ENCODE measurements at places on chromosomes 6 and 20.
A peak's percentile ranks its signal among the peaks of the same experiment; 100 is the strongest.

DNA sequence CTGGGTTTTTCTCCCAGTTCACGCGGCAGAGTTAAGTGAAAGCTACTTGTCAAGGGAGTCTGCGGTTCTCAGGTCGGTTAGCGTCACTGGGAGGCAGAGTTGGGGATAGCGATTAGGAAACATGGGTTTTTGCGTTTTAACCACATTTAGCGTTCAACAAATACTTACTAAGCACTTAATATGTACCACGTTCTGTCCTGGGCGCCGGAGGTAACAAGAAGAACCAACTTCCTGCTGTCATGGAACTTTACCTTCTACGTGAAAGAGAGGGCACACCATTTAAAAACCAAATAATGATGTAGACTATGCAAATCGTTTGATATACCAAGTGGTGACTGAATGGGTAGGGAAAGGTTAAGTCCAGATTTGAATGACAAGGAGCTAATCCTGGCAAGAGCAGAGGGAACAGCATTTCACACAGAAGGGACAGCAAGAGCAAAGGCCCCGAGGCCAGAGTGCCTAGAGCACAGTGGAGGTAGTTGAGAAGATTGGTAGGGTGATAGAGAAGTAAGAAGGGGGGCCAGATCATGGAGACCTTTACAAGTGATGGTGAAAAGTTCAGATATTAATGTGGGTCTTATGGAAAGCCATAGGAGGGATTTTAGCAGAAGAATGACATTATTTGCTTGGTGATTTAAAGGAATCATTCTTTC lies 744 bp downstream of the RIOK1 start:
- DNase-seq, result no peak

- no peak for DNase-seq
Observed at GRCh38 chr20:14342918-14343317, 5.5 kb upstream of the FLRT3 start.

GRCh38 chr20:10448270-10449156 lies 13.4 kb downstream of the SLX4IP start:
- no peak for DNase-seq

DNA sequence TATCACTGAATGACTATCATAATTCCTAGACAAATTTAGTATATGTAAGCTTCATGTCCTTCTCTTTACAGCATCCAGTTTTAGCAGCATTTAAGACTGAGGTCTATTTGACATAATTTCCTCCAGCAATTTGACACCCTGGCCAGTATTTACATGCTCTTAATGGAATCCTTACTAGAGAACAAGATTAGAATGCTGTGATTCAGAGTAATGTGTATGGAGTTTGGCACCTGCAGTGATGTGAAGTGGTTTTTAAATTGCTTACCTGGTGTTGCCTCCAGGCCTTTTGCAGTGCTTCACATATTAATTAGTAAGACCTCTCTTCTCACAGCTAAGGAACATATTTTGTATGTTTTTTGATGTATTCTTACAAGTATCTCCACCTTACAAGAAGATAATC lies 9.8 kb downstream of the NKX2-4 start:
- DNase-seq, result peak; percentile 15

- DNase-seq, result no peak
Observed at GRCh38 chr6:136467186-136467585, 83.0 kb downstream of the MAP7 start.

- DNase-seq, result no peak
Observed at GRCh38 chr6:139346392-139346791, 28.1 kb downstream of the CITED2 start.

DNA sequence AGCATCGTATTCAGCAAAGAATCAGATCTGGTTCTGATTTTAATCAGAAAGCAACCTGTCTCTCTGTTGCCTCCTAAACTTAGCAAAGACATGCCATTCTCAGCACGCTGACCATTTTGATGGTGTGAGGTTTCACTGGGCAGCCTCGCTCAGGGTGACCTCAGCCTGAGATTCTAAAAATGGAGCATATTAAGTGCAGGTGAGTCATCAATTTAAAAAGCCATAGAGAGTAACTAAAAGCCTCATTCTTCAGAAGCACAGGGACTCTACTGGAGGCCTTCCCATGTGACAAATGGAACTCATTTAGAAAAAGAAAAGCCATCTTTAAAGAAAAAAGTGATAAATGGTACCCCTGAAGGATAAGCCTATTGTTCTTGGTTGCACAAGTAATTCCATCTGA lies 91.3 kb downstream of the FILIP1 start:
- no peak for DNase-seq

DNA sequence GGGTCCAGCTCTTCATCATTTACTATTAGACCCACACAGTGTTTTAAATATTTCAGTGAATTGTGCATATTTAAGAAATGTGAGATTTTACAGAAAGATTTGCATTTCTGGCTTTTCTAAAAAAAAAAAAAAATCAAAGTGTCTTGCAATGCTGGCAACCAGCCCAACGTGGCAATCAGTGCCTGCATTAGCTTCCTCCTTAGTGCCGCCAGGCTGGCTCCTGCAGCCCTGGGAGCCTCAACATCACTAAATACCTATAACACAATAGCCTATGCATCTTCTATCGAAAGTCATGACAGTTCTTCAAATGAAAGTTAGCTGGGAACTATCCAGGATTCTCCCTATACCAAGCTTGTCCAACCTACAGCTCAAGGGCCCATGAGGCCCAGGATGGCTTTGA lies 9.4 kb upstream of the CD93 start:
- no peak for DNase-seq

DNA sequence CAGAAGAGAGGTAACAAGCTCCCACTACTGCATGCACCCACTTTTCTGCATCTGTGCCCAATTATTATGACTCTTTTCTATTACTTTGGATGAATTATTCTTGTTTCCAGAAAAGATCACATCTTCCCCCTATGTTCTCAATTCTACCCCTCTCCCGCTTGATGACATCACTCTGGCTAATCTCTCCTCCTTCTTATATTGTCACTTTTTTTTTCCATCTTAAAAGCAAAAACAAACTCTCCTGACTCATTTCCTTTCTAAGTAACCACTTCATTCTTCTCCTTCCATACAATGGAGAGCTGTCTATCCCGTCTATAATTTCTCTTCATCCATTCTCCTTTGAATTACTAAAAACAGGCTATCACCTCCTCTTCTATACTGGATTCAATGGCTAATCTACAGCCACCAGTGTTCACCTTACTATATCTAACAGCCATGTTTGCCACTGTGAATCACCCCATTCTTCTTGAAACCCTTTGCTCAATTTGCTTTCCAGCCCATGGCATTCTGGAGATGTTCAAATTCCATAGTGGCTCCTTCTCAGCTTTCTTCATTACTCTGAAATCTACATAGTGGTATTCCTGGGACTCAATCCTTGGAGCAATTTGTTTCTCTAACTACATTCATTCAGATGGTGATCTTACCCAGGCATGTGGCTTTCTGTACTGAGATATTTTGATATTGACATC lies 378.4 kb downstream of the ARHGAP18 start:
- DNase-seq, result peak; percentile 25

GRCh38 chr6:159777240-159777904 lies 12.0 kb downstream of the TCP1 start:
- no peak for DNase-seq

DNA sequence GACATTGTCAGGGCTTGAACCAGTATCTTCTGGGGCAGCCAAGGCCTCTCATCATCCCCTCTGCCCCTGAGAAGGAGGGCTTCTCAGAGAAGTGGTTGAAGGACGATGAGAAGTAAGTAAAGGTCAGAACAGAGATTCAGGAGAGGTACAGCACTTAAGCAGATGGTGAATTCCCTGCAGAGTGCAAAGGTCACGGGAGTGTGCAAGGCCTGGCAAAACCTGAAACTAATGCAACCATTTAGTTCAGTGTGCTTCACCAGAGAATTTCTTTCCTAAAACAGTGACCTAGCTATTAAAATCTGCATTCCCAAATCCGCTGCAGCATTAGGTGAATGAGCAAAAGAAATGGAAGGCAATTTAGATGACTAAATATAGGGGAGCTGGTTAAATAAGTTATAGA lies 58.4 kb downstream of the TRERF1 start:
- no peak for DNase-seq

GRCh38 chr6:155377061-155377460 lies 62.8 kb upstream of the TFB1M start:
- peak; percentile 50 for DNase-seq

DNA sequence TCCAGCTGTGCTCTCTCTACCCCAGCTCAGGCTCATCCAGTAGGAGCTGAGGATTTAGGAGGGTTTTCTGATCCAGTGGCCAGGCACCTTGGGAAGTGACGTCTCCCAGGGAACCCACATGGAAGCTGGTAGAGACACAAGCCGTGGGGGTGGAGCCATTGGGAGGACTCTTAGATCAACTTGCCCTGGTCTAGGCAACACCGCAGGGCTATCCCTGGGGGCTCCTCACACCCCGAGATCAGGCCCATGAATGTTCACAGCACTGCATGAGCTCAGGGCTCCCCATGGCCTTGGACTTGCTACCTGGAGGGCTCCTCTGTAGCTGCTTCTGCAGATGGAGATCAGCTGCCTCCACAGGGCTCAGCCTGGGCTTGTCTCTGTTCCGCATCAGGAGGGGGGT lies 112.1 kb downstream of the CDH4 start:
- no peak for DNase-seq

GRCh38 chr6:137480431-137480830 lies 13.8 kb downstream of the OLIG3 start:
- no peak for DNase-seq

DNA sequence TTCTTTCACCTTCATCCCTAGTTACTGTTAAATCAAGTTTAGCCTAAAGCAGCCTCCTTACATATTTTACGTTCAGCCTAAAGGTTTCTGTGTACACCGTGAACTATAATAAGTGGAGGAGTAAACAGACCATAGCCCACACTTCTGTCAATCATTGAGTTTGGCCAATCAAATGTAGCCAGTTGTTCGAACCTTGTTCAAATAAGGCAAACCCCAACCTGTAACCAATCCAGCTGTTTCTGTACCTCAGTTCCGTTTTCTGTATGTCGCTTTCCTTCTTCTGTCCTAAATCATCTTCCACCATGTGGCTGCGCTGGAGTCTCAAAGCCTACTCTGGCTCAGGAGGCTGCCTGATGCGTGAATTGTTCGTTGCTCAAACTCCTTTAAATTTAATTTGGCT lies 1.8 kb upstream of the FBXO30 start:
- no peak for DNase-seq
